ENCODE measurements at places on chromosomes 5 and 9. TPM values are rescaled to one million over a fixed set of nuclear protein-coding genes. Genes with fewer than 3 reads are reported as not detected.

The FCN1 gene
- total RNA-seq = 2.4 TPM

GRCh38 chr5:113380807-113381326 is 53.9 kb downstream of the TSSK1B start:
- H3K27ac ChIP-seq = no peak overlapping the region
- no peak for DNase-seq
- no peak overlapping the region for H3K4me3 ChIP-seq
- H3K27me3 ChIP-seq = no peaks in the 10 kb centered on the region

The STXBP1 gene
- 86.4 TPM for total RNA-seq

GRCh38 chr5:178895615-178896571 is at the start of gene ZFP2:
TSS of gene ZFP2 (plus strand) at chr5:178895913. CDS start at chr5:178931314, 35,401 bp downstream.
- H3K36me3 ChIP-seq = no peaks in the 10 kb centered on the region
- peak; percentile 45 for DNase-seq
- no peak within 1 kb of the TSS for H3K27ac ChIP-seq
- H3K4me1 ChIP-seq = no peaks in the 10 kb centered on the region
- no peaks in the 10 kb centered on the region for H3K27me3 ChIP-seq

- H3K27me3 ChIP-seq = no peaks in the 10 kb centered on the region
- H3K36me3 ChIP-seq = no peaks in the 10 kb centered on the region
Measured at GRCh38 chr9:98873526-98873925, 66.1 kb downstream of the GALNT12 start.

GRCh38 chr5:117701062-117701461 is 1126.4 kb upstream of the SEMA6A start:
- H3K27me3 ChIP-seq = no peaks in the 10 kb centered on the region
- no peaks in the 10 kb centered on the region for H3K4me1 ChIP-seq
- no peak overlapping the region for H3K27ac ChIP-seq
- H3K4me3 ChIP-seq = no peak overlapping the region
- DNase-seq = no peak

The ZNF462 gene
- 80.7 TPM for total RNA-seq

The SHROOM1 gene
- 5.5 TPM for total RNA-seq

GRCh38 chr5:171979606-171980005 is 26.8 kb downstream of the FBXW11 start:
- no peaks in the 10 kb centered on the region for H3K36me3 ChIP-seq
- peaks cover 14% of the 10 kb centered on the region for H3K4me1 ChIP-seq
- no peak overlapping the region for H3K27ac ChIP-seq
- no peaks in the 10 kb centered on the region for H3K27me3 ChIP-seq

The CAMK2A gene
- total RNA-seq = 0.23 TPM

- H3K27ac ChIP-seq = no peak overlapping the region
- no peak overlapping the region for H3K4me3 ChIP-seq
- no peaks in the 10 kb centered on the region for H3K27me3 ChIP-seq
- H3K36me3 ChIP-seq = no peaks in the 10 kb centered on the region
- no peak for DNase-seq
Measured at GRCh38 chr9:129446828-129447550, 173.9 kb downstream of the C9orf50 start.

The MLANA gene
- not detected for total RNA-seq

DNA sequence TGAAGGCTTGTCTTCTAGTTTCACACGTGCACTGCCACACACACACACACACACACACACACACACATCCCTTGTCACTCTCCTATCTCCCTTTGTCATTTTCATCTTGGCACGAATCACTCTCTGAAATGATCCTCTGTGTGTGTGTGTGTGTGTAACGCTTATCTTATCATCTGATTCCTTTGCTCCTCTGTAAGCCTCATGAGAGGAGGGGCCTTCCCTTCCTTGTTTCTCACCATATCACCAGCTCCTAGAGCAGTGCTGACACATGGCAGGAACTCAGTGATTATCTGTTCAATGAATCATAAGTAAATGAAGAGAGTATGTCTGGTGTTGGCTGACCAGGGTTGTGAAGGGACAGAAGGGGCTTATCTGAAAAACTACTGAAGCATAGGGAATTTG is 53.3 kb downstream of the PDE4D start:
- H3K36me3 ChIP-seq = no peaks in the 10 kb centered on the region
- H3K4me1 ChIP-seq = no peaks in the 10 kb centered on the region
- DNase-seq = no peak
- no peaks in the 10 kb centered on the region for H3K27me3 ChIP-seq
- H3K27ac ChIP-seq = no peak overlapping the region

The LCN9 gene
- total RNA-seq = not detected

DNA sequence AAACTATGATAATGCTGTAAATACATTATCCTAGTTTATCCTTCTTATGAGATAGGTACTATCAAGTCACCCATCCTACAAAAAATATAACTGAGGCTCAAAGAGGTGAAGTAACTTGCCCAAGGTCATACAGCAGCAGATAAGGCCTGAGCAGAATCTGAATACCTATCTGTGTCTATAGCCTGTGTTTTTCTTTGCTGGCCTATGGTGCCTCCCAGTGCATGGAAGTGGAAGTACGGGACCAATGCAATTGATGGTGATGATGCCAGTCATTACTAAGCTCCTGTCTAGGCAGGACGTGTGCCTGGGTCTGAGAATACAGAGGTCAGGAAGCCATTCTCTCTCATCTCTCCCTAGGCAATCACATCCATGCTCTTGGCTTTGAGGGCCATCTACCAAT is 67.8 kb downstream of the FAT2 start:
- H3K27me3 ChIP-seq = no peaks in the 10 kb centered on the region
- no peak overlapping the region for H3K4me3 ChIP-seq
- no peak overlapping the region for H3K27ac ChIP-seq
- no peak for DNase-seq
- no peaks in the 10 kb centered on the region for H3K4me1 ChIP-seq
- H3K36me3 ChIP-seq = no peaks in the 10 kb centered on the region

The POMT1 gene
- total RNA-seq = 29.3 TPM

The TNFSF8 gene
- total RNA-seq = 1.5 TPM

GRCh38 chr5:128559300-128560297 is 21.6 kb upstream of the FBN2 start:
- DNase-seq = no peak
- no peaks in the 10 kb centered on the region for H3K36me3 ChIP-seq
- H3K27me3 ChIP-seq = no peaks in the 10 kb centered on the region
- no peak overlapping the region for H3K27ac ChIP-seq

The CCDC180 gene
- total RNA-seq = 1.2 TPM

GRCh38 chr9:78407636-78408312 is 110.8 kb downstream of the PSAT1 start:
- no peak overlapping the region for H3K4me3 ChIP-seq
- DNase-seq = no peak
- H3K36me3 ChIP-seq = no peaks in the 10 kb centered on the region
- H3K27me3 ChIP-seq = no peaks in the 10 kb centered on the region
- H3K4me1 ChIP-seq = no peaks in the 10 kb centered on the region

DNA sequence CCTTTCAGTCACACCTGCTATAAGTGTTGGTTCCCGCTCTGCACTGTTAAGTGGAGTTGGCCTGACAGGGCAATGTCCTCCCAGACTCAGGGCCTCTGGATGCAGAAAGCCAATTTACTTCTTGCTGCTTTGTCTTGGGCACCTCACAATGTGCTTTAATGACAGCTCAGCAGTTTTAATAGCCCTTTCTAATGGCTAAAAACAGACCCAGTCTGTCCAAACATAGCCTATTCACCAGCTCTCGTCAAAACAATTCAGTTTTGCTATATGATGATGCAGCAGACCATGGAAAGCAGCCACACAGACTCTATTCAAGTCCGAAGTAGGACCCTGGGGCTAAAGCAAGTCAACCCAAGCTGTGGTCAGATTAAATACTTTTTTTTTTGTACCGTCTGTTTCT is 529.1 kb upstream of the SEMA6A start:
- H3K36me3 ChIP-seq = no peaks in the 10 kb centered on the region
- DNase-seq = no peak
- H3K4me1 ChIP-seq = no peaks in the 10 kb centered on the region
- no peak overlapping the region for H3K27ac ChIP-seq

The RMRP gene
- 6,693 TPM for total RNA-seq

- H3K4me1 ChIP-seq = no peaks in the 10 kb centered on the region
- H3K27me3 ChIP-seq = peaks cover 6% of the 10 kb centered on the region
- no peak overlapping the region for H3K27ac ChIP-seq
- no peak overlapping the region for H3K4me3 ChIP-seq
- peak; percentile 20 for DNase-seq
Measured at GRCh38 chr5:153974131-153974812, 64.4 kb downstream of the FAM114A2 start.

DNA sequence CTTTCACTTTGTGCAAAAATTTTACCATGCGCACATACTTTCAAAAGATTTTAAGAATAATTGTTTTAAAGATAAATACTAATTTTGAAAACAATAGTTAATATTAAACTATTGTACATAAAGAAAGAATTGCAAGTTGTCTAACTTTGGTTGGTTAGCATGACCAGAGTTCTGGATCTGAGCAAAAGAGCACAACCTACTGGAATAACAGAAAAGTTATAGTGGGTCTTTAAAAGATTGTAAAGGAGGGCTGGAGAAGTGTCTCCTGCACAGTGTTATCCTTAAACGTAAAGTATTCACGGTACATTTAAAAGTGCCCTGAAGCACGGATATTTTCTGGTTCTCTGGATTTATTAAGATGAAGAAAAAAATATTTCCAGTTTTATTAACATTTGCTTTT is 70.6 kb downstream of the GLIS3 start:
- H3K4me1 ChIP-seq = no peaks in the 10 kb centered on the region
- H3K36me3 ChIP-seq = no peaks in the 10 kb centered on the region
- H3K27ac ChIP-seq = no peak overlapping the region
- H3K4me3 ChIP-seq = no peak overlapping the region
- H3K27me3 ChIP-seq = no peaks in the 10 kb centered on the region

The AK1 gene
- total RNA-seq = 82.0 TPM

- no peaks in the 10 kb centered on the region for H3K36me3 ChIP-seq
- H3K4me3 ChIP-seq = no peak overlapping the region
- no peak for DNase-seq
- no peaks in the 10 kb centered on the region for H3K27me3 ChIP-seq
- H3K4me1 ChIP-seq = no peaks in the 10 kb centered on the region
Measured at GRCh38 chr5:87722286-87722685, 309.6 kb upstream of the CCNH start.

The BTNL8 gene
- not detected for total RNA-seq

GRCh38 chr9:7974335-7974960 is 174.9 kb upstream of the DMAC1 start:
- H3K27me3 ChIP-seq = no peaks in the 10 kb centered on the region
- H3K27ac ChIP-seq = no peak overlapping the region
- H3K4me3 ChIP-seq = no peak overlapping the region
- no peaks in the 10 kb centered on the region for H3K4me1 ChIP-seq
- H3K36me3 ChIP-seq = no peaks in the 10 kb centered on the region

GRCh38 chr5:142134331-142135010 is 25.9 kb downstream of the NDFIP1 start:
- H3K4me3 ChIP-seq = no peak overlapping the region
- H3K4me1 ChIP-seq = peaks cover 25% of the 10 kb centered on the region
- H3K27ac ChIP-seq = no peak overlapping the region
- DNase-seq = no peak
- no peaks in the 10 kb centered on the region for H3K36me3 ChIP-seq
- no peaks in the 10 kb centered on the region for H3K27me3 ChIP-seq

- H3K4me3 ChIP-seq = no peak overlapping the region
- H3K4me1 ChIP-seq = no peaks in the 10 kb centered on the region
- no peak for DNase-seq
- no peaks in the 10 kb centered on the region for H3K27me3 ChIP-seq
Measured at GRCh38 chr5:41519801-41520200, 9.4 kb upstream of the PLCXD3 start.

GRCh38 chr5:130099008-130099407 is 194.7 kb downstream of the CHSY3 start:
- no peak for DNase-seq
- H3K36me3 ChIP-seq = no peaks in the 10 kb centered on the region
- no peak overlapping the region for H3K27ac ChIP-seq
- no peak overlapping the region for H3K4me3 ChIP-seq
- H3K4me1 ChIP-seq = no peaks in the 10 kb centered on the region

The GABRG2 gene
- 1.9 TPM for total RNA-seq

DNA sequence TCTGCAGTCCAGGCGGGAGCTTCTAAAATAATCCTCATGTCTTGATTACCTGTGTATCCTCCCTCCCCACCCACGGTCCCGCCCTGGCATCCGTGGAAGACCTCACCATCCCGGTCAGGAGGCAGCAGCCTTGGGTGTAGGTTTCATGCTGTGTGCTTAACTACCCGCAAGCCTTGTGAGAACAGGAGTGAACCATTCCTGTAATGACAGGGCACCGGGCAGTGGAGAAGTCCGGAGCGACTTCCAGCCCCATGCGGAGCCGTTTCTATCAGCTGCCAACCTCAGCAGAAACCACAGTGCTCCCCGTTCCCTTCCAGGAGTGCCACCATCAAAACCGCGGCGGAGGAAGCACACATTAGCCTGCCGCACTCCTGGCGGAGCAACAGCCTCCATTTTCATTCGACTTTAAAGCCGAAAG is 123.5 kb upstream of the LMX1B start:
- H3K27ac ChIP-seq = no peak overlapping the region
- peak; percentile 15 for DNase-seq
- no peaks in the 10 kb centered on the region for H3K36me3 ChIP-seq

GRCh38 chr9:105413525-105413924 is 34.3 kb upstream of the FSD1L start:
- no peaks in the 10 kb centered on the region for H3K27me3 ChIP-seq
- DNase-seq = no peak
- no peak overlapping the region for H3K27ac ChIP-seq
- no peak overlapping the region for H3K4me3 ChIP-seq
- no peaks in the 10 kb centered on the region for H3K36me3 ChIP-seq
- H3K4me1 ChIP-seq = peaks cover 3% of the 10 kb centered on the region

The TAF11L10 gene
- not detected for total RNA-seq

DNA sequence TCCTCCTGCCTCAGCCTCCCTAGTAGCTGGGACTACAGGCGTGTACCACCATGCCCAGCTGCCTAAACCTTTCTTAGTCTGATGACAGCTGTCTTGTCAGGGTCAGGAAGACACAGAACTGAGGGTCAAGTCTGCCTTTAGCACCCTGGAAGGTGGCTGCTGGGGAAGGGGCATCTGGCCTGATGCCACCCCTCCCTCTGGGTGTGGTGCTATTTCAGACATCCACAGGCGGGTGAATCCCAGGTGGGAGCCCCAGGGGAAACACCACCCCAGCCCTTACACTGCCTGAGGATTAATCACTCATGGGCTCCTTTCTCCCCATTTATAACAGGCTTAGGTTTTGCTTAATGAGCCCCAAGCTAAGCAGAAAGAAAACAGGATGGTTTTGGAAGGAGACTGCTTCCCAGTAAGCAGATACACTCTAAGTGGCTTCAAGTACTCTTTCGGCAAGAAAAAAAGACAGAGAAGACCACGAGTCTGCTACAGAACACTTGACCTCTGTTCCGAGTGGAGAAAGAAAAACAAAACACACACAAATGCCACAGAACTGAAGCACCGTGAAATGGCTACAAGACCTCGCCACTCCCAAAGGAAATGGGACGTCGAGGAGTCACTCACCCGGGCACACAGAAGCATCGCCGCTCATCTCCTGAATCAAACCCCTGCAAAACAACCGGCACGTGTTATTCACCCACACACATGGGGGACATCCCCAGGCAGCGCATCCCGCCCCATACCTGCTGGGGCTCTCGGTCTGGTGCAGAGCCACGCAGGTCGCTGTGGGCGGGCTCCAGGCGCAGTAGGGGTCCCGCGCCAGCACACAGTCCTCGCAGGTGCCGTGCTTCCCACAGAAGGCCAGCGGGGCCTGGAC is 62.4 kb downstream of the SECISBP2 start:
- no peak overlapping the region for H3K4me3 ChIP-seq
- H3K27me3 ChIP-seq = no peaks in the 10 kb centered on the region

All from adrenal gland (tissue), 19 donors.